ENCODE measurements at places on chromosomes 5 and 9.

GRCh38 chr9:88319936-88320747, 68.1 kb upstream of the SPIN1 start:
- DNase-seq = no peak

GRCh38 chr9:13979941-13980318, 334.0 kb downstream of the NFIB start:
- DNase-seq = no peak

DNA sequence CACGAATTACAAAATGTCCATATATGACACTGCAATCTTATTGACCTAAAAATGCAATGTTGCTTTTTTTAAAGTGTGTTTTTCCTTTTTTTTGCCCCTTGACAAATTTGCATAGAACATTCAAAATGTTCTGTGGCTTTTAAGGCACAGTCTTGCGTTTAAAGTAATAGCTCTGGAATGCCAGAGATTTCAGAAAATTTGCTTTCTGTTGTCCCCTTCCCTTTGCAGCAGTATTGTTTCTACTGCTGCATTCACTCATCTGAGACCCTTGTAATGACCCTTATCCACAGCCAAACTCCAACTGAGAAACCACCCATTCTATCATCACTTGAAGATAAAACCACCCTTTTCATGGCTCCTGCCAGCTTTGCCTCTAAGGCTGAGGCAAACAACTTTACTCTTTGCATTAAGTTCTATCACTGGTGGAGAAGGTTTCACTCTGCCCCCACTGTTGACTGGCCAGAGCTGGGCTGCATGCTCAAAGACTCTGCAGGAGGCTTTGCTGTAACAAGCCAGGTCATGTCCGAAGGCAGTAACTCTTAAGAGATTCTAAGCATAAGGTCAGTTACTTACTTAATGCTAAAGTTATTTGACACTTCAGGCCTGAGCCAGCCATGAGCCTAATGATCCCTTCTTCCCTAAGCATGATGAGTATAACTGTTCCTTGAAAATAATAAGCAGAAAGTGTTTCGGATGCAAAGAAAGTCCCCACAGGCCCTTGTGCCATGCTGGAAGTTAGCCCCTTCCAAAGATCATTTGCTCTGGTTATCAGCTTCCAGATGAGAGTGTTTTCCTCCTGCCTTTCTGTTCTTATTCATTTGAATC, 101.9 kb downstream of the CD180 start:
- no peak for DNase-seq

DNA sequence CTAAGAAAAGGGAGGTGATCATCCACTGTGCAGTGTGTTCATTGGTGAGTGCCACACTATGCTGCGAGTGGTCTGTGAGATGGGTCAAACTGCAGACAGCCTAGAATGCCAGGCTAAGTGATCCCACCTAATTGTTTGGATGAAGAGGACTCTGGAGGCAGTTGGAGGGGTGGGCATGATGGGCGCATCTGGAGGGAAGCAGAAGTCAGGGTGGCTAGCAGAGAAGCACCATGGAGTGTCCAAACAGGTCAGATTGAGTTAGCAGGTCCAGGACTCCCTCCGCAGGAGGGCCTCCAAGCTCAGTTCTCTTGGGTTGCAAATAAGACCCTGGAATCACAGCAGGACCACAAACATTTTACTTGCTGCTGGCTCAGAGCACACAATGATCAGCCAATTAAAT, 19.9 kb upstream of the ANGPTL2 start:
- no peak for DNase-seq

GRCh38 chr5:81544351-81545018, 150.6 kb upstream of the ACOT12 start:
- no peak for DNase-seq

DNA sequence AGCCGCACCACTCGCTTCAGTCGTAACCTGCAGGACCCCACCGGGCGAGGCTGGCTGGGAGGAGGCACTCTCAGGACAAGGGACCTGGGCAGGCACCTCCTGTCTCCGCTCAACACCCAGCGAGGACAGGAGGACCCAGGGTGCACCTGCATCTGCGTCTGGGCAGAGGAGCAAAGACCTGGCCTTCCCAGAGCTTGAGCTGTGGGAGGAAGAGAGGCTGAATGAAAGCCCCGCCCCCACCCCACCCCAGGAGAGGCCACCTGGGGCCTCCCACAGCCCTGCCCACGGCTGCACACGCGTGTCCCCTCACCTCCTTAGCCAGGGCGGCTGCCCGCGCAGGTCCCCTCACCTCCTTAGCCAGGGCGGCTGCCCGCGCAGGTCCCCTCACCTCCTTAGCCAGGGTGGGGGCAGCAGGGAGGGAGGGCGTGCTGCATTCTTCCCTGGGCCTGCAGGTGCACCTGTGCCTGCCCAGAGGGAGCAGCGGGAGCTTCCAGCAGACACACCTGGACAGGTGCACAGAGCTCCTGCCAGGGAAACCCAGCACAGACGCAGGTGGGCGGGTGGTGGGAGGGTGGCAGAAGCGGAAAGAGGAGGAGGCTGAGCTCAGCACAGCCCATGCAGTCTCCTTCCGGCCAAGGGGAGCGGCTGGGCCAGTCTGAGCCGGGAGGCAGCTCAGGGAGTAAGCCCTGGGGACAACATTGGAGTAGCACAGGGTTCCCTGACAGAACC, 18.5 kb upstream of the SLC12A7 start:
- no peak for DNase-seq

- no peak for DNase-seq
Observed at GRCh38 chr5:125129151-125129806, 382.8 kb upstream of the ZNF608 start.

DNA sequence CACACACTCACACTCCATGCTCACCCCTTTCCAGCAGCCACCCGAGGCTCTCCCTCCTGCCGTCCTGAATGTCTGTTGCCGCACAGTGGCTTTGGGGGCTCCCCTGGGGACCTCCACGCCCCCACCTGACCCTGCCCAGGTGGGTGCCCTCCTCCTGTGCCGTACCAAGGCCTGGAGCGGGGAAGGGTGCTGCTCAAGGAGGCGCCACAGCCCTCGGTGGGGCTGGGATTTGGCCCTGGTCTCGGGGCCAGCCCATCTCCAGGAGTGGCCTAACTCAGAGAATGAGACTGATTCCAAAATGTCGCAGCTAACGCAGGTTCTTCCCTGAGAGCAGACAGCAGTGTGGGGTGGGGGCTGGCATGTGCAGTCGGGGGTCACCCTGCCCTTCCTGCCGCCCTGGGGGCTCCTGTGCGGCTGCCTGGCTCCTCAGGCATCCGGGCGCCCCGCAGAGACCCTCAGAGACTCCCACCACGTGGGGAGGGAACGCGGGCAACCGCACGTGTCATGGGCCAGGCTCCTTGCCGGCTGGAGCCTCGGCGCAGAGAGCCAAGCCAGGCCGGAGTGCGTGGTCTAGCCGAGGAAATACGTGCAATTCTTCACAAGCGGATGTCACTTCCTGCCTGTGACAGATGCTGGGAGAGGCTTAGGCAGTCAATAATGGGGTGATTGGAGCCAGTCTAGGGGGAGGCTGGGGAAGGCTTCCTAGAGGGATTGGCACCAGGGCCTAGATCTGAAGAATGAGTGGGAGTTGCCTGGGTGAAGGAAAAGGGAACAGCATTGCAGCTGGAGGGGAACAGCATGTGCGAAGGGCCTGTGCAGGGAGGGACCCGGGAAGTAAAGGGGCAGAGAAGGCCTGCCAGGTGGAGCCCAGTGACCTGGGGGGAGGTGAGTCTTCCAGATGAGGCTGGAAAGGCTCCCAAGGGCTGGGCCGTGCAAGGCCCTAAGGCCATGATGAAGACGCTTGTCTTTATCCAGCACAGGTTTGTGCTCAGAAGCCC, 44.1 kb downstream of the C9orf50 start:
- no peak for DNase-seq

DNA sequence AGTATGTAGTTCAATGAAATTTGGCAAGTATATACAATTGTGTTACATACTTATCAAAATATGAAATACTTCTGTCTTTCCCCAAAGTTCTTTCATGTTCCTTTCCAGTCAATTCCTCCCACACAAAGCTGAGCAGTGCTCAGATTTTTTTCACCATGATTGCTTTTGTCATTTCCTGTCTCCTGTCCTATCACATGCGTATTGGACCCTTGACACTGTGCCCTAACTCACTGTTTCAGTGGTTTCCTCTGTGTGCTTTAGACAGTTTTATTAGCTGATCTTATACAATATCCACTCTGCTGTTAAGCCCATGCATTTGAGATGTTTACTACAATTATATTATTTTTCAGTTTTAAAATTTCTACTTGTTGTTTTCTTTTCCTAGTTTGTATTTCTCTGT, 463.6 kb upstream of the MEF2C start:
- DNase-seq = no peak

GRCh38 chr5:13357929-13358328, 586.6 kb downstream of the DNAH5 start:
- DNase-seq = no peak

- no peak for DNase-seq
Observed at GRCh38 chr5:129271308-129271707, 176.8 kb downstream of the ISOC1 start.

DNA sequence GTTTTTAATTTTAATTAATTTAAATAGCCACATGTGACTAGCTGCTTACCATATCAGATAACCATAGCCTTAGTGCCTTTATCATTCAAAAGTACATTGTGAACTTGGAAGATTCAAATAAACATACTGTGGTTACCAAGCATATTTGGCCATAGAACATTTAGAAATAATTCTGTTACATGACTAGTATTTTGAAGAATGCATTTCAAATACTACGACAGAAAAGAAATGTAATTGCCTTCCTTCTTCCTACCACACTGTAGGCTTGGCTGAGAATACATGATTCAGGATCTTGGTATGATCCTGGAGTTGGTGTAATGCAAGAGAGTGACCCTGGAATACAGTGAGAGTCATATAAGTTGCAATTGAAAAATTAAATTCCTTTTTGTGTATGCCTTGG, 109.7 kb upstream of the PCA3 start:
- DNase-seq = no peak

- no peak for DNase-seq
Observed at GRCh38 chr5:173913686-173914321, 25.7 kb downstream of the CPEB4 start.

DNA sequence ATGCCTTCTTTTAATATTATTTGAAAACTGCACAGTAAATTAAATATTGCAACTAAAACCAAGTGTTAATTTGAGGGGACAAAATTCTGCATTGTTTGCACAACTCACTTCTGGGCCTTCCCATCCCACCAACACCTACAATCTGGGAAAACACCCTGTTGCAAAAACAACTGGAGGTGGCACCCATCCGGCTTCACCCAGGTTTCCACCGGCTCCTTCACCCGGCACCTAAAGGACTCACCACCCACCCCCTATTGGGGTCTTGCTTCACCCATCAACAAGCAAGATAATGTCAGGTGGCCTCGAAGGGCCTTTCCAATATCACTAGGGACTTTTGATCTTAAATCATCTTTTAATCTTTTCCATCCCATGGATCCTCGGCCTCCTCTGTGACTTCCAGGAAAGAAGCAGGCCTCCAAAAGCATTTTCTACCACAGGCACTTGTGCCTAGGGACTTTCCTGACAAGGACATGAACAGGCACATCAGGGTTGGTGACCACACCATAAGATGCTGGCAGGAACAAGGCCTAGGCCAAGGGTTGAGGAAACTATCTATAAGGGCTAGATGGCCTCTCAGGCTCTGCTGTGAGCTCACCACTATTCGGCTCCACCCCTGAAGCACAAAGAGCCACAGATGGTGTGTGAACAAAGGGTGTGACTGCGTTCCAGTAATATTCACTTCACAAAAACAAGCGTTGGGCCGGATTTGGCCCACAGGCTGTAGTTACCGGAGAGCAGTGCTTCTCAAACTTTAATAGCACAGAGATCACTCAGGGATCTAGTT, 205.1 kb downstream of the AUH start:
- DNase-seq = no peak

DNA sequence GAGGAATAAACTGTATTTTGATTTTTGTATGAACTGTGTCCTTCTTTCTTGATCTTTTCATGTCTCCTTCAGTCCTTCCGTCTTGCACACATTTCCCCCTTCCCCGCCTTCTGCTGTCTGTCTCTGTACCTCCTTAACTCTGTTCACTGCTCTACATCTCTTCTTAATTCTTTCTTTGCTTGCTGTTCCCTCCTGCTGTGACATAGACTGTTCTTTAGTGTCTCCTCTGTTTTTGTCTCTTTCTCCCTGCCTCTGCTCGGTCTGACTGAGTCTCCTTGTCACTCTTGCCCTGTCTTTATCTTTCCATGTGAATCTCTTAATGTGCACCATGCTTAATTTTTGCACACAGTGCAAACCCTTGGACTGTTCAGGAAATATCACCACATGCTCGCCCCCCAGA, 113.0 kb downstream of the TRIM32 start:
- DNase-seq = no peak

Data from frontal cortex (tissue), 4 donors.